ENCODE measurements at places on chromosomes 1 and 21.

DNA sequence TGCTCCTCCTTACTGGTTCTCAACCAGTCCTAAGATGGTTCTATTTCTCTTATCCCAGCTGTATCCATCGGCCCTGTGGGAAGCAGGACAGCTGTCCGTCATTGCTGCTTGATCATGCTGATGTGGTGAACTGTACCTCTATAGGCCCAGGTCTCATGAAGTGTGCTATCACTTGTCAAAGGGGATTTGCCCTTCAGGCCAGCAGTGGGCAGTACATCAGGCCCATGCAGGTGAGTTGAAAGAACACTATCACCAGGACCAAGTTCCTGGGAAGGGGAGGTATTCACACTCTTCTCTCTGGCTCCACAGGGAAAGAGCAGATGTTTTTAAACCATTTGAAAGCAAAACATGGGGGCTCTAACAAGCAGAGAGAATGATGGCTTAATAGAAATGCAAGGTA lies 302.6 kb downstream of the PAPPA2 start:
- DNase-seq = no peak

- DNase-seq = no peak
These were observed 7.2 kb downstream of the ATP1B1 start for GRCh38 chr1:169113613-169114119.

DNA sequence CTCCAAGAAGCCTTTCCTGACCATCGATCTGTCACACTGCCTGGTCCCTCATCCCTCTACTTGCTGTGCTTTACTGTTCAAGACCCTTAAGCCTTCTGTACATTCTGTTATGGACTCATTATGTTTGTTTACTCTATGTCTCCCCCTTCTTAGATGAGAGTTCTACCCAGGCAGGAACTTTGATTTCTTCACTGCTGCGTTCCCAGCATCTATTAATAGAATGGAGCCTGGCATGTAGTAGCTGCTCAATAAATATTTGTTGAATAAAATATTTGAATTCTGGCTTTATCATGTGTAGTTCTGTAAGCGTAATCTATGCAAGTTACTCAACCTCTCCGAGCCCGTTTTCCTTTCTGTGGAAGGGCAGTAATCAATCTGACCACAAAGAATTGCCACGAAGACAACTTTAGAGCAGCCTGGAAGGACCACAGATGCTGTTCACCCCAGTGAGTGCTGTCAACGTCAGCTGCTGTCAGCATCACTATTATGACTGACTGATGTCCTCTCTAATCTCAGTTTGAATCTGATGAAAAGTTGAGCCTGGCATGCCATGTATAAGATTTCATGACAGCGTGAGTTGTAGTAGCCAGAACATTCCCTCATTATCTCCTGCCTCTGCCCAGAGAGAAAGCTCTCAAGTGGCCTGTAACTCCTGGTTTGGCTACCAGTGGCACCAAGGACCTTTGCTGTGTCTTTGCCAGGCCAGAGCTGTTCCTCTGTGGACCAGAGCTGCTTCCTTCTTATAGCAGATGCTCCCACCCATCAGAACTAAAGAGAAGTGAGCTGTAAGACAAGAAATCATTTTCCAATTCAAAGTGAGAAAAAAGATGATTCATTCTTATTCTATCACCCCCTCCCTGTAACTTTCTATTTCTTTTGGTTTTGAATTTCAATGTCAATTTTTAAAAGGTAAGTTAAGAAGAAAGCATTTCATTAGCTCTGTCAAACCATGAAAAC lies 94.5 kb downstream of the PRDM2 start:
- DNase-seq = no peak

GRCh38 chr1:155455588-155456195 lies 106.9 kb downstream of the ASH1L start:
- no peak for DNase-seq

GRCh38 chr1:157161901-157162300 lies 23.7 kb upstream of the ETV3 start:
- no peak for DNase-seq

GRCh38 chr1:23699280-23700179 lies 7.9 kb downstream of the RPL11 start:
- no peak for DNase-seq

Measured in suppressor macrophage (primary cell).